Chondrocyte (in vitro differentiated cells): ENCODE measurements at places on chromosomes 4 and X. TPM values are rescaled to one million over a fixed set of nuclear protein-coding genes. Genes with fewer than 3 reads are reported as not detected.

The SAGE1 gene
- total RNA-seq, result not detected in 3 replicates

The FGF2 gene
- 25.0 to 26.2 TPM (median 25.1 TPM) in 3 replicates for total RNA-seq

The PHKA2 gene
- total RNA-seq, result 15.5 to 16.9 TPM (median 16.2 TPM) in 3 replicates

The TLR10 gene
- not detected in 3 replicates for total RNA-seq

The APOOL gene
- 23.6 to 33.0 TPM (median 25.6 TPM) in 3 replicates for total RNA-seq

The AADAT gene
- total RNA-seq, result 9.8 to 13.2 TPM (median 12.3 TPM) in 3 replicates

The GPRASP2 gene
- total RNA-seq, result 10.7 to 11.5 TPM (median 11.0 TPM) in 3 replicates

The C1QTNF7 gene
- total RNA-seq, result 0.33 to 1.0 TPM (median 0.53 TPM) in 3 replicates
